ENCODE measurements at places on chromosomes 16 and 17.
A peak's percentile ranks its signal among the peaks of the same experiment; 100 is the strongest.

DNA sequence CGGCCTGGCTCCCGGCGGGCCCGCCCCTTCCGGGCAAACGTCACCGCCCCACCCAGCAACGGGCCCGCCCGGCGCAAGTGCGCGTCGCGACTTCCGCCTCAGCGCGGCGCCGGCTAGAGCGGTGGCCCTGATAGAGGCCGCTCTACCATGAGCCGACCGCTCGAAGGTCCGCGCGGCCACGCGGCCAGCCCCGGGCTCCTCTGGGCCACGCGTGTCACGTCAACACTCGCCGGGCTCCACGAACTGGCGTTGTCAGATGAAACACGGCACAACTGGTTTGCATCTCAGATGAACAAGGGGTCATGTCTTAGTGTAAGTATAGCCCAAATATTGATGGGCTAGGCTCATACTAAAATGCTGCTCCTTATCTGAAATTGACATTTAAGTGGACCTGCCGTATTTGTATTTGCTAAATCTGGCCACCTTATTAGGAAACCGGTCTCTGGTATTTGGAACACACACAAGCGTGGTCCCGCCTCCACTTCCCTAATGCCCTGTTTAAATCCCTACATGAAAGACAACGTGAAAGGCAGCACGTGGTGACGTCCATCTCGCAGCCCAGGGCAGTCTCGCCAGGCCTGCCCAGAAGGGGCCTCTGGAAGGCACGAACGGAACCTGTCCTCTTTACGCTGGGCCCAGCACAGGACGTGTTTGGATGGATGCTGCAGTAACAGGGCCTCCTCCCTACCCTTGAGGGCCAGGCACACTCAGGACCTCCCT is at the start of gene ZNF598:
Gene ZNF598 (minus strand): TSS at position 31 of the 720 bp plus-strand sequence.
- peak; percentile 48 for DNase-seq

DNA sequence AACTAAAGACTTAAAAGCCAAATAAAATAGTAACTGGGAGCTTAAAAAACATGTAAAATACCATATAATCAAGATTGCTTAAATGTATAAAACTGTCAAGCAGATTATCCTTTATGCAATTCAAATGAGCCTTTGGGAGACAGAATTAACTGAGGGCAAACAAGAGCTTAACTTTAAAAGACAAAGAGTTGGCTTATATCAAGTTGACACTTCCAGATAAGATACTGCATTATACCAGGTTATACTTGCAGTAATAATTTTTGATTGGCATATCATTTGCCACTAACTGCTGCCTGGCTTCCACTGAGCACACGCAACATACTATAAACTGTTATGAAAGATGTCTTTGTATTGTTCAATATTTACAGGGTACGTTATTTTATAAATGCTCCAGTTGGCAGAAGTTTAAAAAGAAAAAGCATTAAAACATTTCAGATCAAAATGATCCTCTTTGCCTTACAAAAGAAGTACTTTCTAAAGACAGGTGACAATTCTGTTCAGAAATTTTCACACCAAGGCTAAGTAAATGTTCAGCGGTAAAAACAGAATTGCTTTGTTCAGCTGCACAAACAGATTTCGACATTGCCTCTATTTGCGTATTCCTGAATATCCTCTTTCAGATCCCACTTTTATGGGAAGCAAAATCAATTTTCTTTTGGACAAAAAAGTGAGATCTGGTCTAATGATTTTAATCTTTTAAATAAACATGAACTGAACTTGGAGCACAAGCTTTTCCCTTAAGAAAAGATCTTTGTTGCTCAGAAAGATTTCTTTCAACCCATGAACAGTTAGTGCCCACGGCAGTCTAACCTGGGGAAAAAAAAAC is 50.7 kb downstream of the TOX3 start:
- no peak for DNase-seq

DNA sequence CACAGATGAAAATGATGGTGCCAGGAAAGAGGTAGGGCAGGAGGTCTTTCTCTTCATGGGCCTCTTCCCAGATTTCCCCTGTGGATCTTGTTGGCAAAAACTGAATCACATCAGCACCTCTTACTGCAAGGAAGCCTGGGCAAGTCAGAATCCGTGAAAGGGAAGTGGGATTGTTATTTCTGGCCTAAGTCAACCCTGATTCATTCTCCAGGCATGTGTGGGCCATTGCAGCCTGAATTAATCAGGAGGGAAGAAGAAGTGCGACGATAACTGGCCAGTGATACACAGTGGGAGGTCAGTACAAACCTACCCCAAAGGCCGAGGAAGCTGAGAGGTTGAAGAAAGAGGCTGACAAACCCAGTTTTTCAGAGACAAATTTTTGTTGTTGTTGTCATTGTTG is 17.9 kb upstream of the NSMCE1 start:
- no peak for DNase-seq

DNA sequence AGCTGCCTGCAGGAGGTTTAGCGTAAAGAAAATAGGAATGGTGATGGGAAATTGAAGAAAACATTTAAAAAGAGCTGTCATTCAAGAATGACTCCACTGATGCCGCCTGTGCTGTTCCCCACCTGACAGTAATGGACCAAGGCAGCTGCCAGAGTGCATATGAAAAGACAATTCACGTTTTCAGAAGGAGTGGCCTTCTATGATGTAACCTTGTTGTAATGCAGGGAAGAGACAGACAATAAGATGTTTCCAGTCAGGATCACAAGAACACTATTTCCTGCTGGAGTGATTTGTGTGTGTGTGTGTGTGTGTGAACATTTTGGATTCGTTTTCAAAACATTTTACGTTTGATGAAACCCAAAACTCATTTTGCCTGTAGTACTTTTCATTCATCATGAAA is 203.7 kb downstream of the LGALS9B start:
- no peak for DNase-seq

DNA sequence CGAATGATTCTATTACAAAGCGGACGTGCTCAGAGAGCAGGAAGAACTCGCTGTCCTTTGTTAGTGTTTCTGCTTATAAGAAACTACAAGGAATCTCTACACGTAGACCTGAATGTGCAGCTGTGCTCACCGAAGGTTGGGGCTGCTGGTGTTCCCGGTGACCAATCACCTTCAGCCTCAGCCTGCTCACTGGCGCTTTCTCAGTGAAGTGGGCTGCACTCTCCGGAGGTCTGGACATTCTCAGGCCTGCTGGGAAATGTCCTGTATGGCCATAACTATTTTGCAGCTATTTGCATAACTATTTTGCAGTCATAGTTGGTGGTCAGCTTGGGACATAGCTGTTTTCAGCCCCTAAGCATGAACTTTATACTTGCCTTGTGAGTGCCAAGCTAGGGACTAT is 9.7 kb upstream of the CIAO3 start:
- DNase-seq = no peak

DNA sequence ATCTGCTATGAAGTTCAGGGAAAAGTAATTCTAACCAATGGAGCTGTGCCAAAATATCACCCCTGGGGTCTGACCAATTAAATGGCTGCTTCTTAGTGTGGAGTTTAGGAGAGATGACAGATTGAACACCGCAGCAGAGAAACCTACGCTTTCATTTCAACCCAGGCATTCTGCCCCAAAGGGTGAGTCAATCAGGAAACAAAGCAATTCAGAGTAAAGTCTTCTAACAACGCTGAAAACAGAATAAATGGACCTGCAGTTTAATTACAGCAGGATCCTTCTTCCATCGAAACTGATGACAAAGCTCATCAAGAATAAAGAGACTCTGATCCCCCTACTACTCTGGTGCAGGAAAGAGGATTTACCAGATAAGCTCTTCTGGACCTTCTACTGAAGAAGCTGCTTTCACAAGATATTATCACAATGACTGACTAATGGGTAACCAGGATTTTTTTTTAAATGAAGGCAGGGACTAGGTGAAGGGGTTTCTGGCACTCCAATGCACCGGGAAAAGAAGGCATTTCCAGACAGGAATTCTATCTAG is 16.7 kb downstream of the RFFL start:
- DNase-seq = no peak

DNA sequence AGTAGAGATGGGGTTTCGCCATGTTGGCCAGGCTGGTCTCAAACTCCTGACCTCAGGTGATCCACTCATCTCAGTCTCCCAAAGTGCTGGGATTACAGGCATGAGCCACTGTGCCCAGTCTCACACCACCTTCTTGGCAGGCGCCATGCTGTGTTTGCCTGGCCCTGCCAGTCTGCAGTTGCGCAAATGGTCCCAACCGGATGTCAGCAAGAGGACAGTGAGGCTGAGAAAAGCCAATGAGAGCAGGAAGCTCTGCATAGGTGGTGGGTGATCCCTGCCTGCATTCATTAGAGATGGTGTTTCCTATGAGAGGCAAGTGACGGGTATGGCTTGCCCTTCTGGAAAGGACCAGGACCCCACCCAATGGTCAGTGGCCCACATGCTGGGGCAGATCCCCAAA is 59.3 kb downstream of the PECAM1 start:
- no peak for DNase-seq

- no peak for DNase-seq
These were observed 13.0 kb upstream of the DHRS7B start for GRCh38 chr17:21113716-21114115.

DNA sequence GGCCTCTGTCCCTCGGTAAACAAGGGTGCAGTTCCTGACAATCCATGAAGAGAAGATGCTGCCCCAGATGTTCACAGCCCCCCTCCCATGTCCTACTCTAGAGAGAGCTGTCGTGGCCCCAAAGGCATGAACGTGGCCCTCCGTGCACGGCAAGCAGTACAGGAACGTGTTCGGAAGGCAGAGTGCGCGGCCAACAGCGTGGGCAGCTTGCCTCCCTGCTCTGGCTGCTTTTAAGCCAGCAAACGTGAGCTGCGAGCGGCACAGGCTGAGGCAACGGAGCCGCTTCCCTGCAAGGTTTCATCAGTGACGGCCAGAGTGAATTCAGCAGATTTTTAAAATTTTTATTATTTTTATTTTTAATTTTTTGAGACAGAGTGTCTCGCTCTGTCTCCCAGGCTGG is 37.2 kb downstream of the PEMT start:
- DNase-seq = no peak

GRCh38 chr16:74232806-74233465 is 63.7 kb upstream of the PSMD7 start:
- DNase-seq = no peak

DNA sequence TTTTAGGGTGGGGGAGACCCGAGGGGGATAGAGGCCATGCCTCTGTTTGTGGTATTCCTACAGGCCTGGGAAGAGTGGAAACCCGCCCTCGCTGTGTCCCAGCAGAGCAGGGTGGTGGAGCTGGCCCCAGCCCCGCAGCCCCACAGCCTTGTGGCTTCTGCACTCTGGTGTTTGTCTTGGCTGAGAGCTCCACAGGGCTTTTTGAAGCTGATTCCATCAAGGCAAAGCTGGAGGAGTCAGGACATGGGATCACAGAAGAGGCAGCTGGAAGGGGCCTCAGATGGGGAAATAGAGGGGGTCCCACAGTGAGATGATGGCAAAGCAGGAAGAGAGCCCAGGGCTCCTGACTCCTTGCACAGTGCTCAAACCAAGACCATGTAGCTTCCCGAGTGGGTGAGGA is 5.0 kb upstream of the WFIKKN2 start:
- DNase-seq = no peak

- DNase-seq = no peak
These were observed 240.7 kb downstream of the CDH13 start for GRCh38 chr16:82867485-82867884.

- DNase-seq = no peak
These were observed 61.3 kb upstream of the BRD7 start for GRCh38 chr16:50430076-50430475.

GRCh38 chr16:86286991-86287663 is 223.2 kb upstream of the FOXF1 start:
- DNase-seq = no peak

GRCh38 chr17:58415371-58416055 is 1.8 kb downstream of the RNF43 start:
- no peak for DNase-seq

DNA sequence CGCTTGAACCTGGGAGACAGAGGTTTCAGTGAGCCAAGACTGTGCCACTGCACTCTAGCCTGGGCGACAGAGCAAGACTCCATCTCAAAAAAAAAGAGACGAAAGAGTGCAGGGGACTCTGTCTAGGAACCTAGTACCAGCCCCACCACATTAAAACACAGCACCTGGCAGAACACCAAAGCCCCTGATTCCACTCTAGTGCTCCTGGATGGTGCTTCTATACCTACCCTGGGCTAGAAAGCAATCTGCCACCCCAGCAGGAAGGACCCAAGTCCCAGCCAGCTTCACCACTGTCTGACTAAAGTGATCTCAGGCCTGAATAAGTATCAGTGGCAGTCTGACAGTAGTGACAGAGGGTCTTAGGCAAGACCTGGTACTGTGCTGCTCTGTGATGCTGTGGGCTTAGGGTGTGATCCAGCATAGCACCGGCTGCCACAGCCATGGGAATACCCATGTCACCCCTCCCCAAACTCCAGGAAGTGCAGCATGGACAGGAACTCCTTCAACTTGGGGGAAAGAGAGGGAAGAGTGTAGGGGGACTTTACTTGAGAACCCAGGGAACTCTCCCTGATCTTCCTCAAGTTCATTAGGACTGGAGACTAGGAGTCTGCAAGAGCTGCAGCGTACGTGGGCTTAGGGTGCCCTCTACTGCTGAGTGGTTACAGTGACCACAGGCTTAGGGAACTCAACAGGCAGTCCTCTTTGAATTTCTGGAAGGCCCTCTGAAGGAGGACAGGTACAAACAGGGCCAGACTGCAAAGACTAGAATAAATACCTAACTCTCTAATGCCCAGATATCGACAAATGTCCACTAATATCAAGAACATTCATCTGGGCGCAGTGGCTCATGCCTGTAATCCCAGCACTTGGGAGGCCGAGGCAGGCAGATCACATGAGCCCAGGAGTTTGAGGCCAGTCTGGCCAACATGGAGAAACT is 30.0 kb upstream of the RNF43 start:
- DNase-seq = no peak

- no peak for DNase-seq
These were observed 6.9 kb downstream of the SLC9A5 start for GRCh38 chr16:67255553-67256221.

- no peak for DNase-seq
These were observed 737.5 kb downstream of the KCNJ2 start for GRCh38 chr17:70906808-70907207.

DNA sequence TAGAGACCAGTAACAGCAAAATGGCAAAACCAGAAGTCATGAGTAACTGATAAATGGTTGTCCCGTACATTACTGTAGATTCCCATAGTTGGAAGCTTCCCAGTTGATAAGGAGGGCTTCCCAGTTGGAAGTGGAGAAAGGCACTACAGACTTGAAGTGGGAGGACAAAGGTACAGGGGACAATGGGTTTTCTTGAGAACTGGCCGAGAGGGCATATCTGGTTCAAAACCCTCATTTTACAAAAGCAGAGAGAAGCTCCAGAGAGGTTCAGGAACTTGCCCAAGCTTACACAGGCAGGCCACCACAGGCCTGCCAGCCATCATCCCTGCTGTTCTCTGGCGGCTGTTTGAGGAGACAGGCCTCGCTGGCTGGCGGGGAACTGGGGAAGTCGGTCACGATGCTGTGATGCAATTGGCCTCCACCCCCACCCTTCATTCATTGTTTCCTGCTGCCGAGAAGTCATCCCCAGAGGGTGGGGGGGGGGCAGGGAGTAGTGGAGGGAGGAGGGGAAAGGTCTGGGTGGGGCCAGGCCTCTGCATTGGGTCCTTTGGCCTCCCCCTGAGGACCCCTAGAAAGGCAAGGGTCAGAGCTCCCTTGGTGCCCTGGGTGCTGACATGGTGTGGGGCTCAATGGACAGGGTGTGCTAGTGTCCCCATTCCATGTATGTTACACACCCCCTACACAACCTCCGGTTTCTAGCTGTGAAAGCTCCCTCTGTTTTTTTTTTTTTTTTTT is 3.0 kb downstream of the UBALD2 start:
- no peak for DNase-seq
